ENCODE measurements at places on chromosomes 3 and 15. TPM values are rescaled to one million over a fixed set of nuclear protein-coding genes. Genes with fewer than 3 reads are reported as not detected.

DNA sequence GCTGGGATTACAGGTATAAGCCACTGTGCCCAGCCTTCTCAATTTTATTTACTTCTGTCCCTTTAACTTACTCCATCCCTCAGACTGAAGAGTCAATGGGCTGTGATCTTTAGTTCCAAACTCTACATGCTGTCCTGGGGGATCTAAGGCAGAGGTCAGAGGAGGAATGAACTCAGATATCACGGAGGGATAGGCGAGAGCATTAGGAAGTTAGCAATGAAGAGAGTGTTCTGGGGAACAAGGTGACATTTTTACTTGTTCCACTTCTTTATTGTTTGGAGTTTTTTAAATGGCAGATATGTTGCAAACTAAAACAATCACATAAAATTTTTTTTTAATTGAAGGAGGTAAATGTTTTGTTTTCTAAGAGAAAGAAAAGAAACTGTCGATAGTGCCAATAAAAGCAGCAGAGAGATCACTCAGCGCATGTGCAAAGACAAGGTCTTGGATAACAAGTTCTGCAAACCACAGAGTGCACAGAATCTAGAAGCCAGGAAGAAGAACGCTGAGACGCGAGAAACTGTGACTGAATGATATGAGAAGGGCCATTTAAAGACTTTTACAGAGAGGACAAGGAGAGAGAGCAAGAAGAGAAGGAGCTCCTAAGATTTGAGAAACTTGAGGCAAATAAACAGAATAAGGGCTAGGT is 10.8 kb upstream of the CA12 start:
- no peak for DNase-seq

- no peak for DNase-seq
These were observed 10.6 kb downstream of the CCR9 start for GRCh38 chr3:45896956-45897355.

DNA sequence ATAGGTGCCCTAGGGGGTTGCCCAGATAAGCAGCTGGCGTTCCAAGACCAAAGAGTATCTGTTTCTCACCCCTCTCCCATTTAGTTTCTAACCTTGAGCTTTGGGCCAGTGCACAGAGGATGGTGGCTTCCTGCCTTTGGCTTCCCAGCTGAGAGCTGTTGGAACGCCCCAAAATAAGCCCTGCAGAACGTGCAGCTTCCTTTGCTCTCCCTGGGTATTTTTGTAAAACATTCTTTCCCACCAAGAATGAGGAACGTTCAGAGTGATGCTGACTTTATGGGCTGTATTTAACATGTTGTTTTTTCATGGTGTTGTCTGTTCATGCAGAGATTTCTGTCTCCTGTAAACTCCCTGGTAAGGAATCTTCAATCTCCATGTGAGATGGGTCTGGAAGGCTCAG is 63.8 kb downstream of the LPP start:
- DNase-seq: no peak

- DNase-seq: no peak
These were observed 56.0 kb upstream of the MITF start for GRCh38 chr3:69683082-69683806.

DNA sequence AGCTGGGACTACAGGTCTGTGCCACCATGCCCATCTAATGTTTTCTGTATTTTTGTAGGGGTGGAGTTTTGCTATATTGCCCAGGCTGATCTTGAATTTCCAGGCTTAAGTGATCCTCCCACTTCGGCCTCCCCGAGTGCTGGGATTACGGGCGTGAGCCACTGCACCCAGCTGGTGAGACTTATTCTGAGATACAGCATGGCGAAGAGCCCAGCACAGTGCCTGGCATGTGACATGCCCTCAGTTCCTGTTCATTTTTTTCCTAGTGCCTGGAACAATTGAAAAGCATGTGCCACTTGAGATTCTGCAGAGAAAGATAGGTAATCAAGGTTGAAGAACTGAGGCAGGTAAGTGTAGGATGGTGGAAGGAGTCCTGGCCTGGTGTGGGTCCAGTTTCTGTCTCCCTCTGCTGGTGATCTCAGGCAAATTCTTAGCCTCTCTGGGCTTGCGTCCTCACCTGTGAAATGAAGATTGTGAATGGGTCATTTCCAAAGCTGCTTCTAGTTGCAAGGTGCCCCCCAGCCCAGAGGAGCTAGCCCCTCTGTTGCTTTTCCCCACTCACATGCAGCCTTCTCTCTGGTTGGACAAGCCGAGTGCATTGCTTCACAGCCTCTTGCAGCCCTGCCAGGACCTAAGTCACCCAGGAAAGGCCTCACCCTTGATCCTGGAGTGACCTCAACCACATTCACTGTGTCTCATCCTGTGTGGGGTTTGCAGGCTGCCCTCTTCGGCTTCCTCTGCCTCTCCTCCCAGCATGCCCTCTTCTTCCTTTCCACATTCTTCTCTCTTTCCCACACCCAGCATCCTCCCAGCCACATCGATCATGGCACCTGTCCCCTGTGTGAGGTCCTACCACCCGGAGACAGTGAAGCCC is 4.3 kb upstream of the RHCG start:
- DNase-seq: peak; percentile 38

GRCh38 chr3:47908744-47909143 is 105.8 kb downstream of the DHX30 start:
- no peak for DNase-seq

DNA sequence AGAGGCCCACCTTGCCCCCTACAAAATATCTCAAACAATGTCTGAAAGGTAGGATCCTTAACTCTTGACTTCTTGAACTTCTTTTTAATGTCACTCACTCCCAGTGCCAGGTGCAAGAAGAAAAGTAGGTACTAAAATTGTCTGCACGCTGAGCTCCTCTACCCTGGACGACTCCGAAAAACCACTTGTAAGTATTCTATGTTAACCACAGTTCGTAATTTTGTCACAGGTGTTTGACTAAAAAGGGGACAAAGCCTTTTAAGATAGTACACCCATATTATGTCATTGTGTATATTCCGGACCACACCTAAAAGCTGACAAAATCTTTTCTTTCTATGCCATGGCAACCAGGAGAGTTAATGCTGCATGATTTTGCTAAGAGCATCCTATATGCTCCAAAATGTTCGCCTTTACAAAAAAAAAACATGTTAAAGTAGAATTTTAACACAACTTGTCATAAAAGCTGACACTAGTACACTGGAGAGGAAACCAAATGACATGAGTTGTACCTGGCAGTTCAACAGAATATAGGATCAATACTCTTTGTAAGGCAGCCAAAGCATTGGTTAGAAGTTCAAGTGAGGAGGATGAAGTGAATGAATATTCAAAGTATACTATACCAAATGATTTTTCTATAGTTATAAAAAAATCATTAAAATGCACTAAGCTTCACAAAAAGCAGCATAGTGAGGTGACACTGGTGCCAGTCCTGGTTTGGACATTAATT is 210.5 kb downstream of the FOXP1 start:
- no peak for DNase-seq

GRCh38 chr3:127544192-127544802 is 46.2 kb downstream of the TPRA1 start:
- DNase-seq: peak; percentile 88

DNA sequence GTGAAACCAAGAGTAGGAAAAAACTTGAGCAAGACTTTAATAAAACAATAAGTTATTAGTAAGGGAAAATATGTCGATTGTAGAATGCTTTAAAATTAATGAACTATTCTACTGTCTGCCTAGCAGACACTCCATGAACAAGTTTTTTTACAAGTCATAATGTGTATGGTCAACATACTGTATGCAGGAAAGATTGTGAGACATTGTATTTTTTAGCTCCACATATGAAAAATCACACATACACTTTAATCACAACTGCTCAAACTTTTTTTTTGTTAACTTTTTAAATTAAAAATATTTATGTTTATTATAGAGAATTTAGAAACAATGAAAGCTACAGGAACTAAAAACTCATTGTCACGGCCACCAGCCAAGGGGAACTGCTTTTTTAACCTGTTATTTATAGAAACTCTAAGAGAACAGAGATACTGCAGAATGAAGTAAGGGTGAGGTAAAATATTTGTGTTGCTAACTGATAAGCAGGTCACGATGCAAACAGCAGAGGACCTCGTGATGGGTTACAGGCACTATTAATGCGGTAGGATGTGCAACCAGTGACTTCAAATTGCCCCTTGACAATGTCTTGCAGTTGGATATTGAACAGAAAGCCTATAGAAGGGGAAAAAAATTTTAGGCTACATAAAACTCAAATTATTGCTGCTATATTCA is 53.0 kb downstream of the THSD4 start:
- no peak for DNase-seq

DNA sequence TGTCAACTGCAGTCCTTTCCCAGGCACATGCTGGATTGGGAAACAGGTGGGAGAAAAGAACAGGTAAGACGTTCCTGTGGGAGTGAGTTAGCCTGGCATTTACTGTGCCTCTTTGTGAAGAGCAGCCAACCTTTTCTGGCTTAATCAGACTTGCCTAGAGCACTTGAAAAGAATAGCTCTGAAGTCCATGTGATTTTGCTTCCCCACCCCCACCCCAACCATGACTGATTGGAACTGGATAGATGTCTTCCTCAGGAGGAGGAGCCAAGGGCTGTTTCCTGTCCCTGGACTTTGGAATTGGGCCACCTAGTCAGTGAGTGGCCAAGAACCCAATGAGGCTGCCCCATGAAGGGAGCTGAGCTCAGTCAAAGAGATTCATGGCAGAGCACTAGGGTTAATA is 4.7 kb upstream of the TMEM41A start:
- DNase-seq: no peak

GRCh38 chr3:69145688-69146087 is 23.3 kb upstream of the LMOD3 start:
- DNase-seq: no peak

DNA sequence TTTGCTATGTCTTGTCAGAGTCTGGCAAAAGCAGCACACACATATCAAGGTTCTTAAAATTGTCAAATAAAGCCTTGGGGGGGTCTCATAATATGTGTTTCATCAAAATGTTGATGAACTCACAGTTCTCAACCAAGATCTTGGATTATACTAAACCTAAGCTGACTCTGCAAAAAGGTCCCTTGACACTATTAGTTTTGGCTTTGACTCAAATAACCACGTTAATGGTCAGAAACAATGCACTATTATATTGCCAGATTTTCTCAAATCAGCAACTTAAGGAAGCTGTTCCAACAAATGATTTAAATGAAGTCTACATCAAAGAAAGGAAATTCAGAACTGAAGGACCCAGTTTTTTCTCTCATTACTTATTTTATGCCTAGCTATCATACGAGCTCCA is 1063.9 kb downstream of the ROBO1 start:
- DNase-seq: no peak

DNA sequence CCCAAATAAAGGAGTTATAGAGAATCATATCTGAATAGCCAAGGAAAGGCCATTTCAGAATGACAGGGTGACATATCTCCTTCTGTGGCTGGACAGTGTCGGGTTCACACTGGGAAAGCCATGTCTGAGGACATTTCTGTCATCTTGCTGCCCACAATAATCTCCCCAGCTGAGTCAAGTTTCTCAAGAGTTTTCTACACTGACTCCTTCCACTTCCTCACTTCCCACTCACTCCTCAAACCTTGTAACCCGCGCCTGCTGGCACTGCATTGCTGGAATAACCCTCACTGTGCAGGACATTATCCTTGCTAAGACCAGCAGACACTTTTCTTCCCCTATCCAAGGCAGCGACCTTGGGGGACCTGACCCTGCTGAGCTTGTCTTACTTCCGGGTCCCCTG is 5.3 kb upstream of the INSYN1 start:
- no peak for DNase-seq

GRCh38 chr3:32045091-32045915 is 61.1 kb upstream of the GPD1L start:
- peak; percentile 38 for DNase-seq

- peak; percentile 17 for DNase-seq
These were observed 36.6 kb downstream of the SLCO2A1 start for GRCh38 chr3:133992951-133993620.

GRCh38 chr3:12139111-12139511 is 19.6 kb downstream of the TIMP4 start:
- peak; percentile 57 for DNase-seq

GRCh38 chr3:105823149-105823867 is 45.5 kb downstream of the CBLB start:
- no peak for DNase-seq

DNA sequence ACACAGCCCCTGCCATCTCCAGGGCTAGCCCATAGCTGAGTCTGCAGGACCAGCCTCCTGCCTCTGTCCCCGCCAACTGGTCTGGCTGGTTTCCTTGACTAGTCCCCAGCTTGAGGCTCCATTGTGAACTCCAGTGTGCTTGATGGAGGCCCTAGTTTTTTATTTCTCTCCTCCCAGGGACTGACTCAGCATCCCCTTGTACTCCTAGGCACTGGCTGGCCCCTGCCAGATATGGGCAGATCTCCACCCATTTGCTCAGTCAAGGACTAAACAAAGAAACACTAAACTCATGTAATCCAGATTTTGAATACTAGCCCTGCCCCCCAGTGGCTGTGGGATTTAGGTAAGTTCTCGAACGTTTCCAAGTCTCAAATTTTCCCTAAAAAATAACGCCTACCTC is 415.4 kb upstream of the RORA start:
- no peak for DNase-seq

GRCh38 chr3:15319575-15319974 is 12.8 kb downstream of the SH3BP5 start:
- no peak for DNase-seq

- DNase-seq: no peak
These were observed 153.3 kb downstream of the P3H2 start for GRCh38 chr3:189967254-189967865.

DNA sequence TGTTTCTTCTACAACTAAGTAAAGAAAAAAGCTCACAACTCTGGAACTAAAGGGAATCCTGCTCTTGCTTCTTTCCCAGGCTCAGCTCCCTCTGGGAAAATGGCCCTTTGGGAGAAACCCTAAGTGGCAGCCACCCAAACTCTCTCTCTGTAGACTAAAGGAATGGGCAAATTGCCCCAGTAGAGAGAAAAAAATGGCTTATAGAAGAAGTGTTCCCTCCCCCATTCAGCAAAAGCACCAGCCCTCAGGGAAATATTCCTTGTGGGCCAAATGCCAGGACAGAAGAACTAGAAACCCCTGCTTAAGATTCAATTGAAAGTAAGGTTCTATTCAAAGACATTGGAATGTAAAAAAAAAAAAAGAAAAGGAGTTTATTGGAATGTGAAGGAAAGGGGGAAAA is 603.7 kb upstream of the ALCAM start:
- DNase-seq: no peak

DNA sequence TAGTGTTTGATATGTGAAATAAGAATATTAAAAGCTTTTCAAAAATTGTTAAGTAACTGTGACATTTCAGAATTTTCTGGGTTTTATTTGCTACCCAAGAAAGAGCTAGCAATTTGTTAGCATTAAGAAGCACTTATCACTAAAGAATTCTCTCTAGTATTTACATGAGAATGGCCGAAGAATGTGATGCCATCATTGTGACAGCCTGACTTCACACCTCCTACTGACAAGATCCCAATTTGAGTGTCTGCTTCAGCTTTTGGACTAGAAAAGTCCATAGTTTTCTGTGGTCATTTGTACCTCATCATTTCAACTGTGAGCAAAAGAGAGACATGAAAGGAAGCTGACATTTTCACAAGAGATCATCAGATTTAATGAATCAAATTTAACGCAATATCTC is 548.1 kb upstream of the AGTR1 start:
- peak; percentile 30 for DNase-seq

The INSYN1 gene
- total RNA-seq: 2.5 TPM

The EXD1 gene
- not detected for total RNA-seq

The SMCO1 gene
- not detected for total RNA-seq

The ALPK3 gene
- 17.7 TPM for total RNA-seq

The GABRB3 gene
- total RNA-seq: 98.2 TPM

The PIERCE2 gene
- 0.44 TPM for total RNA-seq

The CAPN3 gene
- total RNA-seq: 0.31 TPM

The ONECUT1 gene
- 14.1 TPM for total RNA-seq

The RASSF1 gene
- total RNA-seq: 15.8 TPM

The CCDC54 gene
- not detected for total RNA-seq

Measured in H9 (cell line).